ENCODE measurements at places on chromosomes 2 and 18.

- DNase-seq = no peak
Observed at GRCh38 chr18:37550118-37550875, 15.3 kb downstream of the CELF4 start.

GRCh38 chr18:59428018-59428417 is 69.0 kb upstream of the LMAN1 start:
- DNase-seq = no peak

DNA sequence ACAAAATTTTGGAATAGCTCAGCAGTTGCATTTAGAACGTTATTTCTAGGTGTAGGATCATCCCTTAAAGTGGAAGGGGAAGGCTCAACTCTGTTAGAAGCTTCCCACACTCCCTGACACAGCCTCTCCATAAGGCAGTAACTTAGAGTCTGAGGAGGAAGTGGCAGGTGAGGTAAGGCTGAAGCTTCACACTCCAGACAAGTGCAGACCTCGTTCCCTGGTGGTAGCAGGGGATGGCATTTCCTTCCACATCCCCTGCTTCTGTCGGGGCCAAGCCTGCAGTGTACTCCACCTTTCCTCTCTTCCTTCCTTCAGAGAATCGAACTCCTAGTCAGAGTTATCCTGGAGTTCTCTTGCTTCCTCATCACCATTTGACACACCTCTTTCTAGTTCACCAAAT is 224.7 kb downstream of the CYRIA start:
- no peak for DNase-seq

DNA sequence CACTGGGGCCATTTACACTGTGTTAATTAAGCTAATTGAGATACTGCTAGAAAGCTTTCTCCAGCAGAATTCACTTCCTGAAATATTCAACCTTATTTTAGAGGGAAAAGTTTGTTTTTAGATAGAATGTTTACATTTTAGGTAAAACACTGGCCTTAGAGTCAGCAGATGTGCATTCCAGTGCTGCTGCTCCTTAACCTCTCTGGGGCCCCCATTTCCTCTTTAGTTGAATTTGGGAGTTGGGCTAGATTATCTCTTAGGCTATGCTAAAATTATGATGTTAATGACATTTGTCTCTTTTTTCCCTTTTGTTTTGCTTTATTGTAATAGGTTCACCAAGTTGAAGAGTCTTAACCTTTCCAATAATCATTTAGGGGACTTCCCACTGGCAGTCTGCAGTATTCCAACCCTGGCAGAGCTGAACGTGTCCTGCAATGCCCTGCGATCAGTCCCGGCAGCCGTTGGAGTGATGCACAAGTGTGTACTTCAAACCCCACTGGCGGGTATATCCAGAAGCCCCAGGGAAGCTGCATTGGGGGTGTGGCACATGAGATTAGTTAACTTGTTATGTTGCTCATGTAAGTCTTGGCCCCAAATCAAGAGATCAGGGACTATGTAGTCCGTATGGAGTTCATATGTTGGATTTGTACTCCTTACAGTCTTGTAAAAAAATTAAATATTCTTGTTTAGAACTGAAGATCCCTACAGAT is 179.5 kb downstream of the PHLPP1 start:
- DNase-seq = no peak

DNA sequence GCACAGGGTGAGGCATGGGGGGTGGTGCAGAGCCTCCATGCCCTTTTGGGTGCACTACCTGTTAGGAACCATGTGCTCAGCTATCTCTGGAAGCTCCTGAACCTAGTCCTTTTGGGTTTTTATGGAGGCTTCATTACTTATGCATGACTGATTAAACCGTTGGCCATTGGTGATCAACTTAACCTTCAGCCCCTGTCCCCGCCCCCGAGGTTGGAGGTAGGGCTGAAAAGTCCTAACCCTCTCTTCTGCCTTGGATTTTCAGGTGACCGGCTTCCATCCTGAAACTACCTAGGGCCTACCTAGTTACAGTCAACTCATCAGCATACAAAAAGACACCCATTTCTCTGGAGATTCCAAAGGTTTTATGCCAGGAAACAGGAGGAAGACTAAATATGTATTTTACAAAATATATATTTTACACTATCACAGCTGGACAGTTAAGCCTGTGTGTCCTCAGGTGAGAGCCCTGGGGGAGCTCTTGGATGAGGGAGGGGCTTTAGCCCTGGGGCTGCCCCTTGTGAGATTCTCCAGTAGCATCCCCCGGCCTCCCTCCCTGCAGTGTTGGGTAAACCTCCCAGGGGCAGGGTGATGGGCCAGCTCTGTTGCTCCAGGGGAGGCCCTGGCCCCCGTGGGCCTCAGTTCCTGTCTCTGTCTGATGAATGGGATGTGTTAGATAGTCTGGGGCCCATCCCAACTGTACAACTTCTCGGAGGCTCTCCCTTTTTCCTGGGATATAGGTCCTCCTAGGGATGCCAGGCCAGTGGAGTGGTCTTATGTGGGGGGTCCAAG is 24.1 kb downstream of the GLI2 start:
- DNase-seq = no peak

DNA sequence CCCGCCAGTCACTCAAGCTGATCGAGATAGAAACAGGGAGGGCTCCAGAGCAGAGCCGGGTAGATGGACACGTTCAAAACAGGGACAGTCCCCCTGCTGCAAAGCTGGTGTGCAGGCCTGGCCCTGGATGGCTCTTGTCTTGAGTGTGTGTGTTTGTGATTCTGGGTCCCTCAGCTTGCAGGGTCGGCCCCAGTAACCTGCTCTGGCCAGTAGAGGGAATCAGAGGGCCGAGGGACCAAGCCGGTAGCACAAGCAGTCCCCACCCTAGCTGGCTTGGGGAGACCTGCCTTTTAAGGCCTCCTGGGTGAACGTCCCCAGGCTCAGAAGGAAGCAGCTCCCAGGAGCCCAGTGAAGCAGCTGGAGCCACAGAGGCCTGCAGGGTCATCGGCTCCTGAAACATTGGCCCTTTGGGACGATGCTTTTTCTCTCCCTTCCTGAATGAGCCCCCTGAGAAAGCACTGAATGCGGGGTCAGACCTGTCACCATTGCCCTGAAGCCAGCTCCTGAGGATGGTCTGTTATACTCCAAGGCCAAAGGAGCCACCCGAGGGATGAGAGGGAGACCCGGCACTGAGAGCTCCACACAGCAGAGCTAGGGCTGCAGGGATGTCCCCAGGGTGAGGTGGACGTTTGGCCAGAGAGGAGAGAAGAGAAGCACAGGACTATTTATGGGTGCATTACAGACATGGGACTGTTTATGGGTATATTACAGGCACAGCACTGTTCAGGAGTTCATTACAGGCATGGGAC is 15.4 kb upstream of the MLPH start:
- peak; percentile 81 for DNase-seq

DNA sequence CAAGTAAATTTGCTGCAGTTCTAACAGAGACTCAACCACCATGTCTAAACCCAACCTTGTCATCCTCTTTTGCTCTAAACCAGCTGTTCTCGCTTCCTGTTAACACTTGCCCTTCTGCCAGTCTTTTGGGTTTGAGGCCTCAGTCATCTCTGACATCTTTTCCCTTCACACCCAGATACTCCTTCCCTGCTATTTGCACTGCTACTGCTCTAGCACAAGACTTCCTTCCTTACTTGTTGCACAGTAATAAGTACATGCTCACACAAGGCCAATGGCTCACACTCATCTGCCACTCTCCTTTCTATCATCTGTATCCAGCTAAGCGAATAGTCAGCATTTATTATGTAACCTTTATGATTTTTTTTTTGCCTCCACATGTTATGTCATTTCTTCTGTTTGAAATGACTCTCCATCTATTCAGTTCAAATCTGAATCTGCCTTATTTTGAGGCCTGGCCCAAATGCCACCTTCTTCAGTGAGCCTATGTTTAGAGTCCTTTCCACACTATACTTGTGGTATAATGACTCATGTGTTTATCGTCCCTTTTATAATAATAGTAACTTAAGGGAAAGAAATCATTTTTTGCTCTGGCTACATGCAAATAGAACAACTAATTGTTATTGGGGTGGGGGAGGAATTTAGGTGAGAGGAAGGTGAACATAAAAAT is 22.5 kb upstream of the CDKL4 start:
- no peak for DNase-seq

DNA sequence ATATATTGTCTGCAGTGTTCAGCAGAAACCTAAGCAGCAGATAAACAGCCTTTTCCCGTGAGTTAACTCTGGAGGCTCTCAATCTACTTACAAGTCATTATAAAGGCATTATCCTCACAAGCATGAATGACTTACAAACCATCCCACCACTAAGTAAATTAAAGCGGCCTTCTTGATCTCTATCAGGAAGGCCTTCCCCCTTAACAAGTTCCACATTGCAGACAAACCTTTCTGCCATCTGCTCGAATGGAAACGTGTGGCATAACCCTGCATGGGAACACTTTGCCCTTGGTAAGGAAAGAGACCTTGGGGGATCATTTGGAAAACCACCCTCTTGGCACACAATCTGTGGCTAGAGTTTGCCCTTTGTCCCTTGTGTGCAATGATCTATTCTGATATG is 199.5 kb downstream of the OSR1 start:
- DNase-seq = no peak

DNA sequence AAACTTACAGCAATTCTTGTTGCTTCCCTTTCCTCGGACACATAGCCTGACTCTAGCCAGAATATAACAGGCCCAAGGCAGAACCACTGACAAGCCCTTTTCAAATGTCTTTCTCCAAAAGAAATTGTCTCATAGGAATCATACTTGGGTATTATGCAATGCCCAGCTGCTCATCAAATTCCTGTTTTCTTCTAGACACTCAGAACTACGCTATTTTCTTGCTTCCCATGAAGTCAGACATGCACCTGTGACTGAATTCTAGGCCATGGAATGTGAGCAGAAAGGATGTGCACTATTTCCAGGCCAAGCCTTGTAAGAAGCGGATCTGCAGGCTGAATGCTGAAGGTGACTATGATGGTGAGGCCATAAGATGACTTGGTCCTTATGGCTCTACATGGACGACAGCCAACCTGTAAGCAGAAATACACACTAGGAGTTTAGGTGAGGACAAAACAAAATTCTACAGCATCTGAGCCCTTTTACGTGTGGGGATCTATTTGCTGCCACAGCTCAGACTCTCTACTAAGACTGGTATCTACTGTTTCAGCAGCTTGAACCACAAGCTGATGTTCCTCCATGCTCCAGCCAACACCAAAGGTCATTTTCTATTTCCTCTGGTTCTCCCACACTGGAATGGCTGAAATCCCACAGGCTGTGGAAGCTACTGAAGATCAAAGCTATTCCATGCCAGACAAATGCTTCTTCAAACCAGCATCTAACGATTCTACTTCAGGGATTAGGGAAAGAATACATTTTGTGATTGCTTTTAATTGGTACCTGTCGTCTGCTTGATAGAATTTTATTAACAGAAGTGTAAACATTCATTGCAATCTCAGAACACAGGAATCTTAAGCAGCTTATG is 378.7 kb downstream of the RBM43 start:
- DNase-seq = no peak

- DNase-seq = no peak
Observed at GRCh38 chr2:127093648-127094210, 13.2 kb downstream of the BIN1 start.

GRCh38 chr2:96233880-96234316 is 25.3 kb upstream of the STARD7 start:
- DNase-seq = no peak

- DNase-seq = no peak
Observed at GRCh38 chr2:60411295-60411694, 142.2 kb downstream of the BCL11A start.

DNA sequence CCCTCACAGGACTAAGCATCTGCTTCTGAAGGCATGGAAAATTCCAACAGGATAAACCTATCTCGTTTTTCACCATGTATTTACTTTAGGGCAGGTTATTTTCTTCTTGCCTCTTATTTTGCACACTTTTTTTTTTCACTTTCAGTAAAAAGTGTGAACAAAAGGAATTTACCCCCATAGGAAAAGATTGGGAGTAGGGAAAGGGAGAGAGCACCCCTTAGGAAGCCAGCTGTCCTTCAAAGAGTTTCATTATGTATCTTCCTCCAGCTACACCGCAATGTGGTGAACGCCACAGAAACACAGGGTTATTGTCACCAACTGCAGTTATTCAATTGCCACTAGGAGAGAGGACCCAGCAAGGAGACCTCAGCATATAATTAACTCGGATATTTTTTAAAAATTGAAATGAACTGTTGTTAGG is 286.2 kb upstream of the VRK2 start:
- no peak for DNase-seq

DNA sequence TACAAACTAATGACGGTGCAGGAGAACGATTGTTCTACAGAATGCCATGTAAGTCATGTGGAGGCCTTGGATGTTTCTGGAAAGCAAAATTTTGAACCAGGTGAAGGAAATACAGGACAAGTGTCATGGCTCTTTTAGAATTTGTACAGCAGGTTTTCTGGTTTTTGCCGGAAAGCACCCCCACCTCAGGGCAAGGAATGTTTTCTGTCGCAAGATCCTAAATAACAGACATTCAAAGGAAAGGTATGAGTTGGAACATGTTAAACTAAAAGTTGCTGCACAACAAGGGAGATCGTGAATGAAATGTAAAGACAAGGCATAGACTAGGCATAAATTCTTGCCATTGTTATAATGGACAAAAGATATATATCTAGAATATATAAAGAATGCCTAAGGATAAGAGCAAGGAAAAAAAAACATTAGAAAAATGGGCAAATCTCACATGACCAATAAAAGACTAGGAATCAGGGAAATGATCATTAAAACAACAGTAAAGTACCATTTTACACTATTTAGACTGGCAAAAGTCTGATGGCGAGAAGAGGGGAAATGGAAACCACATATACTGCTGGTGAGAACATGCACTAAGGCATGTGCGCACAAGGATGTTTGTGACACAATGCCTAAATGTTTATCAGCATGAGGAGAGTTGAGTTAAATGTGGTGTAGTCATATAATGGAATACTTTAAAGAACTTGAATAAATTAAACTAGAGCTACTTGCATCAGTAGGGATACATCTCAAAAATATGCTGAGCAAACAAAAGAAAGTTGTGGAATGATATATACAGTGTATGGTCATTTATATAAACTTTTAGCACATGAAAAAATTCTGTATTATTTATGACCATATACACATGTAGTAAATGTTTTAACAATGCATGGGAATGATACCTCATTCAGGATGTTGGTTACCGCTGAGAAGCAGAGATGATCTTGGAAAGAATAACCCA is 127.0 kb downstream of the EML6 start:
- DNase-seq = no peak
